ENCODE measurements at places on chromosomes 5 and 9. TPM values are rescaled to one million over a fixed set of nuclear protein-coding genes. Genes with fewer than 3 reads are reported as not detected.

GRCh38 chr5:141617128-141617527, 1.7 kb downstream of the DIAPH1 start:
- DNase-seq, result no peak

KCNN2 gene
- 21.7 TPM for total RNA-seq

SLC28A3 gene
- total RNA-seq, result not detected

GRCh38 chr9:120659676-120660075, 54.6 kb downstream of the MEGF9 start:
- DNase-seq, result no peak

GRCh38 chr9:125150349-125151245, 7.3 kb upstream of the SCAI start:
- no peak for DNase-seq
